LoVo (cell line): ENCODE measurements at places on chromosomes 2 and 18.
A peak's percentile ranks its signal among the peaks of the same experiment; 100 is the strongest.

DNA sequence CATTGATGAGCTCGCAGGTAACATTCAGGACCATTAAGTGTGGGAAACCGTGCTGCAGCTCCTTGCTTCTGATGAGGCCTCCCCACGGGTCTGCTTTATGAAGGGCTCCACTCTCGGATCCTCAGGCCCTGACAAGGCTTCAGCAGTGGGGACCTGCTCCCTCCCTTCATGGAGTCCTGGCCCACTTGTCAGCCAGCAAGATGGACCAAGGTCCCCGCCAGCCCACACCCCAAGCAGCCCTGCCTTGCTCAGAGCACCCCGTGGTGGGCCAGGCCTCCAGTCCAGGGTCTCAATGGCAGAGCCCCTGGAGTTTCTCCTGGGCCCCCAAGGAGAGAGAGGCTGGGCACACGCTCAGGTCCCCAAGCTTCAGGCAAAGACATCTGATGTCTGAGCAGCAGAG, 41.5 kb downstream of the CROCC2 start:
- no peak for DNase-seq

DNA sequence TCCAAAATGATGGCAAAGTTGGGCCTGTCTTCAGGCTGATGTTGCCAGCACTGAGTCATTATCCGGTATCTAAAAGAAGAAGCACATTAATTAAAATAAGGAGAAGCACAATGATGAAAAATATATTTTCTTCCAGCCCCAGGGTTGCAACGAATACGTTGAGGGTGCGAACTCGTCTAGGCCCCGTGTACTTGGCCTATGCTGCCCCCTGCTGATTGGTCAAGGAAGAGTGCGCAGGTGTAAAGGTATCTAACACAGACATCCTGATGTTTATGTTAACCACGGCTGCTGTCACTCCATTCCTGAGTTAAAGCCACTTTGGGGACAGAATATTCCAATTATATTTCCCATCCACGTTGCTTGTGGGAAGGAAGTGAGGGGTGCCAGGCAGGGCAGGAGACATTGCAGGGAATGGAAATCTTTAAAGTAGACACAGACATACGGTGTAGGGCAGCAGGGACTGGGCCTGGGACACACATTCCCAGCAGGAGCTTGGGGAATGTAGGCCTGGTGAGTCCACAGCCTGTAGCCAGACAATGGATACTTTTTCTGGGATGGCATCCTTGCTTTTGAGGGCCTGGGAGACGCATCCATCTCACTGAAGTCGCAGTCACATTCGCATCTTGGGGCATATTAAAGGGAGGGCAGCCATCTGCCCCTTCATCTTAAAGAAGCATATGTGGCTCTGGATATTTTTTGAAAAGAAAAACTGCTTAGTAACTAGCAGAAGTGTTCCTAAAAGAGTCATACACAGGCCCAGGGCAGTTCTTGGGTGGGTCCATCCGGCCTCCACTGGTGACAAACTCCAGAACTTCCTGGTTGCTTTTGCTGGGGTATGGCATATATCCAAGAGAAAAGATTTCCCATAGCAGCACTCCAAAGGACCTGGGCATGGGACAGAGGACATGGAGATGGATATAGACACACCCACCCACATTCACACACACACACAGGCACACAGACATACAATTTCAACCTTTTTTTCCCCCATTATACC, 81.9 kb downstream of the CLIP4 start:
- peak; percentile 68 for DNase-seq

DNA sequence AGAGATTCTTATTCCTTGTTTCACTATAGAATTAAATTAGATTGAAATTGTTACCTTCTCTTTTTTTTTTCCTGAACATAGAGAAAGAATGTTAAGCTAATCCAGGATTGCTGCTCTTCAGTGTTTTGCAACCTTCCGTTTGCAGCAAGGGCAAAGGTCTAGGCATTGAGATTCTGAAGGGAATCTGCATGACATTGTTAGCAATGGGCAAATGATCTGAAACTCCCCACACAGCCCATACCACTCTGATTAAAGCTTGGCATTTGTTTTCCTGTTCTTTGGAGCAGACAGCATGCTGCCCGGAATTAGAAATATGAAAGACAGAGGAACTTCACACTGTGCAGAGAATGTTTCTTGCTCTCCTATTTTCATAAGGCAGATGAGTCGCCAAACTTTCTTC, 551.8 kb downstream of the SOCS6 start:
- DNase-seq = no peak

- DNase-seq = no peak
Measured at GRCh38 chr2:237884681-237885080, 25.3 kb downstream of the RAMP1 start.

DNA sequence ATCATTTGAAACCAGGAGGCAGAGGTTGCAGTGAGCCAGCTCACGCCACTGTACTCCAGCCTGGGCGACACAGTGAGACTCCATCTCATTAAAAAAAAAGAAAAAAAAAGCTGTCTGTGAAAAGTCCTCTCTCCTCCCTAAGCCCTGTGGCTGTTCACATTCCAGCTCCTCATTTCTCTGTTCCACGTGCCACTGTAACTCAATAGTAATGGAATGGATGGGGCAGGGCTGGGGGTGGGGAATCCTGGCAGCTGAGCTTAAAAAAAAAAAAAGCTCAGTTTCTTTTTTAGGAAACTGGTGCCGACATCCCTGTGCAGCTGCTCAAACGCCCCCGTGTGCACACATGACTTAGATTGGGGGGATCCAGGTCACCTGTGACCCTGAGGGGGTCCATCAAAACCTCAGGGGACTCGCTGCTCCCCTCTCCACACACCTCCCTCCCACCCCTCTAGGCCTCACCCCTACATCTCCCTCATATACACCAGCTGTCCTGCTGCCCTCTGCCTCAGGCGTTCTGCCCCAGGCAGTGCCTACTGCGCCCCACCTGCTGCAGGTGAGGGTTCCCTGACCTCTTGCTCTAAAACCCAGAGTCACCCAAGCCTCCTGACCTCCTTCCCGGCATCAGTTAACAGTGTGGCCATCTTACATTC, 255.4 kb downstream of the AGAP1 start:
- no peak for DNase-seq

- no peak for DNase-seq
Measured at GRCh38 chr2:154804451-154804850, 106.0 kb downstream of the KCNJ3 start.

- peak; percentile 75 for DNase-seq
Measured at GRCh38 chr2:99559075-99559662, 69.4 kb upstream of the REV1 start.

DNA sequence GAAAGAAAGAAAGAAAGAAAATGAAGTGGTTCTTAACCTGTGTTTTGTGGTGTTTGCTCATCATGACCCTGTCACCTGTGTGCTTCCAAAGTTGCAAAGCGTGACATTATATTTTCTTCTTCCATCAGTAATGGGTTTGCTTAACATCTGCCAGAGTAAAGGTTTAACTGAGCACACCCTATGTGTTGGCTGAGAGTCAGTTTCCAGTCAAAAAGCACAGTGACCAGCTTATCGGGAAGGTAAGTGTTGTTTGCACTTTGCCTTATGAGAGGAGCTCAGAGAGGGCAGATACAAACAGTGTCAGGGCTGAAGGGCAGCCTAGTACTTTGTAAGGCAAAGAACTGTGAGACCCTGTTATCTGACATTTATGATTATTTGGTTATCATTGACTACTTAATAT, 406.2 kb upstream of the CWC22 start:
- DNase-seq = no peak

DNA sequence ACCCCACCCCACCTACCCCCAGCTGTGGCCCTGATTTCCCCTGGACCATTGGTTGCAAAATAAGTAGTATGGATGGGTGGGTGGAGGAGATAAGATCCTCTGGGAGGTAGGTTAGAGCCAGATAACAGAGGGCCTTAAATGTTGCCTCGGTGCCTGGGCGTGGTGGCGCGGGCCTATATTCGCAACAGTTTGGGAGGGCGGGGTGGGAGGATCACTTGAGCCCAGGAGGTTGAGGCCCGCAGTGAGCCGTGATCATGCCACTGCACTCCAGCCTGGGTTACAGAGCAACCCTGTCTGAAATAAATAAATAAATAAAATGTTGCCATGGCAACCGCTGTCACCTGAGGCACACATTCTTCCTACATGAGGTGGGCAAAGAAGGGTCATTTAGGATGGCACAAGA, 103.3 kb upstream of the GATA6 start:
- DNase-seq = no peak

GRCh38 chr2:141711627-141712026, 419.2 kb downstream of the LRP1B start:
- DNase-seq = no peak

- DNase-seq = no peak
Measured at GRCh38 chr18:6389005-6389404, 25.7 kb downstream of the L3MBTL4 start.

DNA sequence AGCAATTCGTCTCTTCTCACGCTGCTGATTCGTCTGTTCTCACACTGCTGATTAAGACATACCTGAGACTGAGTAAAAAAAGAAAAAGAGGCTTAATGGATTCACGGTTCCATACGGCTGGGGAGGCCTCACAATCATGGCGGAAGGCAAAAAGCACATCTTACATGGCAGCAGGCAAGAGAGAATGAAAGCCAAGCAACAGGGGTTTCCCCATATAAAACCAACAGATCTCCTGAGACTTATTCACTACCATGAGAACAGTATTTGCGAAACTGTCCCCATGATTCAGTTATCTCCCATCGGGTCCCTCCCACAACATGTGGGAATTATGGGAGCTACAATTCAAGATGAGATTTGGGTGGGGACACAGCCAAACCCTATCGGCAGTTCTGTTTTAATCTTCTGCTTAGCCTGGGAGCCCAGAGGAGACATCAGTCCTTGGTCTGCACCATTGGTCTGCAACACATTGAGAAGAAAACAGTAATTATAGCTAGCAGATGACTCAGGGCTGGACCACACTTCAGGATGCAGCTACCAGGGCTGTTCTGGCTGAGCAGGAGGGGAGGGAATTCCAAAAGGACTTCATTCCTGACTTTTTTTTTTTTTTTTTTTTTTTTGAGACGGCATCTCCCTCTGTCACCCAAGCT, 69.4 kb downstream of the CABLES1 start:
- DNase-seq = no peak

DNA sequence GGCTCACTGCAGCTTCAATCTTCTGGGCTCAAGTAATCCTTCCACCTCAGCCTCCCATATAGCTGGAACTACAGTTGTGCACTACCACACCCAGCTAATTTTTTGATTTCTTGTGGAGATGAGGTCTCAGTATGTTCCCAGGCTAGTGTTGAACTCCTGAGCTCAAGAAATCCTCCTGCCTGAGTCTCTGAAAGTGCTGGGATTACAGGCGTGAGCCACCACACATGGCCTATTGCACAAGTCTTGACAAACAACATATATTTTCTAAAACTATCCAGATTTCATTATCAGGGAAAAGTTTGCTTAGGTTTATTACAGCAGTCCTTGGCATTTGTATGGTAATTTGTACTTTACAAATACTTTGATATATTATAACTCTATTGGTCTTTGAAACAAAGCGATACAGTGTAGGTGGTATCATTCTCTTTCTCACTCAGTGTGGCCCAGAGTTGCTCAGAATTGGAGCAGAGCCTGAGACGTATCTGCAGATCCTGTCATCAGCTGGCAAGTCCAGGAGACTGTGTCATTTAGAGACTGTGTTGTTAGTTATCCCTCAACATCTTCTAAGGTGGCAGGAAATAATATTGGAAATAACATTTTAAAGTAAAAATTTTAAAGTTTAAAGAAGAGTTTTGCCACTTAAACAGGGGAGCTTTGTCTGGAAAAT, 41.4 kb downstream of the PDK1 start:
- no peak for DNase-seq

- no peak for DNase-seq
Measured at GRCh38 chr2:21070341-21071257, 26.7 kb upstream of the APOB start.

DNA sequence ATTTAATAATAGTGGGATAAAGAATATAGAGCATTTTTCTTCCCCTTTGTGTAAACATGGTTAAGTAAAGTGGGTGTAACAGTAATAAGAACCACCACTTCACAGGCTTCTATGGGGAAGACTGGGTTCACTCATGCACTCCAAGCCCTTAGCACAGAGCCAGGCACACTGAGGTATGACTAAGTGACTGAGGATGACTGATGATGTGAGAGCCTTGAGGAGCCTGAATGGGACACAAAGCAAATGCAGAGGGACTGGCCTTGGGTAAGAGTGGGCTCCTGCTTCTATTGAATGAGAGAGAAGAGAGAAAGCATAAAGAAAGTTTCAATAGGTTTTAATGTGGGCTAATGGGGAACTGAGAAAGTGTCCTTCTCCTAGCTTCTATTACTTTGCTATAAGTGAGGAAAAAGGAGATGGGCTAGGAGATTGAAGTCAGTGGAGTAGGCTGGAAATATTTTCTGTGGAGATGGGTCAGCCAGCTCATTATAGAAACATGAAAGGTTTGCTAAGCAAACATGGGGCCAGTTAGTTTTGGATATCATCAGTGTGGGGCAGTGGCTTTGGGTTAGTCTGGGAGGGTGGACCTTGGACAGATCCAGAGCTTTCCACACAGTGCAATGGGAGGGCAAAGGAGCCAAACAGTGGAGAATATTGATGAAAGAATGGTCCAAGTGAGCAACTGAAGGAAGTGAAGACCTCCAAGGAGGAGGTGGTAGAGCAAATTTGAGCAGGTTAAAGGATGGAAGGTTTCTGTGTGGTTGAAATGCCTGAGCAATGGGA, 20.6 kb downstream of the IL1F10 start:
- DNase-seq = no peak

DNA sequence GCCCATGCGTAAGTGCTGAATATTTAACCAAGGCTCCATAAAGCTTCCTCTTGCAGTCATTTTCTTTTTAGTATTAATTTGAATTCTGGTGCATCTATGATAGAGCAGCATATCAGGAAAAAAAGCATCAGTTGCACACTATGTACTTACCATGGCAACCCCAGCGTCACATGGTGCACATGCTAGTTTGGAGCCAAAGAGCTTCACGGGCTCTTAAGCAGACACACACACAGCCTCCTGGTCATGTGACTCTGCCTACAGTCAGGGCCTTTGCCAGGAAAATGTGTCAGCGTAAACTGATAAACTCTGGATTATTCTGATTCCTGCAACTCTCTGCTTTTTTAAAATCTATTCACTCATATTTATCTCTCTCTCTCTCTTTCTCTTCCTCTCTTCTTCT, 30.2 kb downstream of the NYAP2 start:
- DNase-seq = no peak

- no peak for DNase-seq
Measured at GRCh38 chr2:207510148-207510547, 19.6 kb upstream of the CREB1 start.

GRCh38 chr2:27303093-27304025, 4.9 kb downstream of the UCN start:
- peak; percentile 82 for DNase-seq

DNA sequence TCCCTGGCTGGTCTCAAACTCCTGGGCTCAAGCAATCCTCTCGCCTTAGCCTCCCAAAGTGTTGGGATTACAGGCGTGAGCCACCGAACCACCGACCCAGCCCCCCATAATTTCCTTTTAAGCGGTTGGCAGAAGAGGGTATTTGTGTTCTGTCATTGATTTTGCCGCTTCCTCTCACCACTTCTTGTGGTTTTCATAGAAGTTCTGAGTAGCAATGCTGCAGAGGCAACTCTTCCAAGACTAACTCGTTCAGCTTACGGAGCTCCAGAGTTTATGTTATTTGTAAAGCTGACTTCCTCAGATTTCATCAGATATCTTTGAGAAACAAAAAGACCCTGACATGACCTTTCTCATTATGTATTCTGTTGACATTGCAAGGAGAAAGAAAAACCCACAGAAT, 261.4 kb upstream of the KCNJ3 start:
- no peak for DNase-seq
